GM20000 (cell line): ENCODE measurements at places on chromosomes 11 and 22.

DNA sequence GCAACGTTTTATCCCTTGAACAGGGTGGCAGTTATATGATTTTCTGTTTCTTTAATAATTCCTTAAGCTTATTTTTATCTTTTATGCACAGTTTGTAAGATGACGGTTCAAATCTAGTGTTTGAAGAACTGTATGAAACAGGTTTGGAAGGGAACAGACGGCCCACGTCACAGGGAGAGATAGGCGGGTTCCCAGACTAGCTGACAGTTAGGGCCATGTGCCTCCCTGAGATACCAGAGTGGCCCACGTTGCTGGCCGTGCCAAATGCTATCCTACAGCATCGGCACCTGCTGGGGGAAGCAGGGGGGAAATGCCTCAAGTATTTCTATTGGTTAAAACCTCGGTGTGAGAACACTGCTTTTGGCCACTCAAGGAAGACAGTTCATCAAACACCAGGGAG, 50.2 kb upstream of the BID start:
- DNase-seq = no peak

DNA sequence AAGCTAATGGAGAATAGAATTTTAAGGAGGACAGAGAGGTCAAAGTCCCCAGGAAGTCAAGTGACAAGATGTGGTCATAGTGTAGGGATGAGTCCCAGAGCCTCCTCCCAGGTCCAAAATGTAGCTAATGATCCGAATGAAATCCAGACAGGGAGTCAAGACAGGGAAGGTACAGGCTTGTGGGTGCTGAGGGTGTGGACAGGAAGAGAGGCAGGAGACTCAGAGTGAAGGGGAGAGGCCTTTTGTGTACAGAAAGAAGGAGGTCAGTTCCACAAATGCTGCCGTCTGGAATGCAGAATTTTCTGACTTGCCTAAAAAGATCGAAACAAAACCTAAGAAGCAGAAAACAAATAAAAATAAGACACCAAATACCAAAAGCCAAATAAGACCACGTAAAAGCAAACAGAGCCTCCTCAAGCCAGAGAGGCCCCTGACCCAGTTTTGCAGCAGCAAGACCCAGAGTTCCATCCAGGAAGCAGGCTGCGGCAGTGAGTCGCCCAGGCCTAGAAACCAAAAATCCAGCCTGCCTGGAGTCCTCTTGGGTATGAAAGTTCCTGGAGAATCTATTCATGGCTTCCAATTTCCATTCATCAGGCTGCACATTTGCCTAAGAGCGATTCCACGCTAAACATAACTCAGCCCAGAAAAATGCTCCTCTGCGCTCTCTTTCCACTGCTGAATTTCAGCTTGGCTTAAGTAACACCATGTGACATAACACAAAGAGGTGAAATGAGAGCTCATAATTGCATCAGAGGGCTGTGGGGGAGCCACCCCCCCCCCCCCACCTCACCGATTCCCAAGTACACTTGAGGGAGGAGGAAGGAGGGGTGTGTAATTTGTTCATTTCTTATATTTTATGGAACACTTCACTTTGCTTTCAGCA, 71.2 kb downstream of the KIRREL3 start:
- no peak for DNase-seq

DNA sequence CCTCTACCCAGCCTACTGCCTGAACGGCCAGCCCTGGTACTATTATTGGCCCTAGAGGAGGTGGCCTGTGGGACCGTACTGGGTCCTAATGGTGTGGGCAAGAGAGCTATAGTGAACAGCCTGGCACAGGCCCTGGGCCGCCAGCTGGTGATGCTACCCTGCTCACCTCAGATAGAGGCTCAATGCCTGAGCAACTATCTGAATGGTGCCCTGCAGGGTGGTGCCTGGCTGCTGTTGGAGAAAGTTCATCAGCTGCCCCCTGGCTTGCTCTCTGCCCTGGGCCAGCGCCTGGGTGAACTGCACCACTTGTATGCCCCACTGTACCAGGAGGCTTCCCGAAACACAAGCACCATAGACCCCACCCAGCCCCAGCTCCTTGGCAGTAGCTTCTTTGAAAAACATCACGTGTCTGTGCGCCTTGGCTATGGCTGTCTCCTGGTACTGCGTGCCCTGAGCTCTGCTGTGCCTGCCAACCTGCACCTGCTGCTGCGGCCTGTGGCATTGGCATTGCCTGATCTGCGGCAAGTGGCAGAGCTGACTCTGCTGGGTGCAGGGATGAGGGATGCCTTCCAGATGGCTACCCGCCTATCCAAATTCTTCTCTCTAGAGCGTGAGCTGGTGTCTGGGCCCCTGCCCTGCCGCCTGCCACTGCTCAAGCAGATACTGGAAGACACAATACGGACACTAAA, 49.0 kb downstream of the DNHD1 start:
- no peak for DNase-seq

DNA sequence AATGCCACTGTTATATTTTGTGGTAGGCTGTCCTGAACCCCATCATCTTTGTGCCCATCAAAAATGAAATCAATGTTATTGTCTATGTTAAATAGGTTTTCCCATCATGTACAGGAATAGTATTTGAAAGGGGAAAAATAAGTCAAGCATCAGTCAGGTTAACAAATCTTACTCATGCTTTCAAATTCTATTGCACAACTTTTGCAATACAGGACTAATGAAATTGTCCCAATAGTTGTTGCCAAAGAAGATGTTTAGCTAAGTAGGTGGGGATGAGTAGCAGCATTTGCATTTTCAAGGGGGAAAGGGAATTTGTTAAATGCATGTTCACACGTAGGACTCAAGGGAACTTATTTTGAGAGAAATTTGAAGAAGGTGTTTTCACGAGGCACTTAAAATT, 962.1 kb downstream of the JRKL start:
- no peak for DNase-seq

DNA sequence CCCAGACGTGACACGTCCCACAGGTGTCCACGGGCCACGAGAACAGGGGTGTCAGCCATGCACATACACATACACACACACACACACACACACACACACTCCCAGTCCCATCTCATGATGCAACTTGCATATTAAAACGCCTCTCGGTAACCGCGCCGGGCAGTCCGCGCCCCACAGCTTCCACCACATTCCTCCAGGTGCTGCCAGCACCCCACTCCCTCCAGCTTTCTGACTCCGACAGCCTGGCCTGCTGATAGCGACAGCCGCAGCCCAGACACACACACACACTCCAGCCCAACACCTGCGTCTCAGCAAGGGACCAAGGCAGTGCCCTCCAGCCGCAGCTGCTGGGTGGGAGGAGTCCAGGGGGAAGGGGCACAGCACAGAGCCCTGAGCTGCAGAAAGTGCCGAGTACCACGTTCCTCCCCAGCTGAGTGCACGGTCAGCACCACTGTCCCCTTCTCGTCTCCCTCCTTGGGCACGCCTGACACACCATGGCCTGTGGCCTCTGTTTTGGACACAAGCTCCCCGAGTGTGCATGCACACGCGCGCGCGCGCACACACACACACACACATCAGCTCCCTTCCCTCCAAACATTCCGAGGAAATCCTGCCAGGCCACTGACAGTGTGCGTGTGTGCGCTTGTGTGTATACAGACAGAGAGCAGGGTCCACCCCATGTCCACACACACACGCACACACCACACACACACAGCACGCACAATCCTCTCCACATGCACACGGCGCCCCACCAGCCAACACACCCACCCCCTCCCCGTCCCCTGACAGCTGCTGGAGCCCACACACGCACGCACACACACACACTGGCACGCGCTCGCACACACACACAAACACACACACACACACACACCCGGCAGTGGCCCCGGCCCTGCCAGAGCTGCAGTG, 1.2 kb downstream of the ELFN2 start:
- DNase-seq = no peak

- no peak for DNase-seq
Observed at GRCh38 chr11:77517753-77518152, 43.9 kb upstream of the PAK1 start.

- no peak for DNase-seq
Observed at GRCh38 chr11:27381238-27381666, 18.2 kb upstream of the CCDC34 start.

DNA sequence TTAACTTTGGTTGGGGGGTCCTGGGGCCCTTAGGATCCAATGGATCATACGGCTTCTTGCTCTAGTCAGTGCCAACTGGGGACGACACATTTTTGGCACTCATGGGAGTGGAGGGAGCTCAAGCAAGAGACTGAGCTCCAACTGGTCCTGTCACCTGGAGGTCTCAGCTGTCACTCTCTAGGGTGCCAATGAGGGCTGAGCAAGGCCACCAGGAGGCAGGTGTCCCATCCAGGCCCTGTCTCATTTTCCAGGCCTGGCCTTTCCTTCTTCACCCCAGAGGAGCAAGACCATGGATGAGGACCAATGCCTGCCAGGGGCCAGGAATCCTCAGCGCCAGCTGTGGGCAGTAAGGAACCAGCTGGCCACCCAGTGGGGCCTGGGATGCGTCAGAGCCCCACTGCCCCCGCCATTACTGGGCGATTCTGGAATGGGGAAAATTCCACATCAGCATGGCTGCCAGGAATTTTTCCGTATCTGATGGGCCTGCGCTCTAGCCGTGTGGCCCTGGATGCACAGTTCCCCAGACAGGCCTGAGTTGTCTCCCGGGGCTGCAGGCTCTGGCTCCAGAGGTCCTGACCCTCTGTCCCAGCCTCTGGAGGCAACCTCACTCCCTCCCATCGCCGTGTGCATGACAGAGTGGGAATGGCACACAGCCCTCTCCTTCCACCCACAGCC, 669 bp upstream of the GAL3ST1 start:
- no peak for DNase-seq
